Kidney tubule cell (primary cell): ENCODE measurements at places on chromosomes 13 and 19.
A peak's percentile ranks its signal among the peaks of the same experiment; 100 is the strongest.

DNA sequence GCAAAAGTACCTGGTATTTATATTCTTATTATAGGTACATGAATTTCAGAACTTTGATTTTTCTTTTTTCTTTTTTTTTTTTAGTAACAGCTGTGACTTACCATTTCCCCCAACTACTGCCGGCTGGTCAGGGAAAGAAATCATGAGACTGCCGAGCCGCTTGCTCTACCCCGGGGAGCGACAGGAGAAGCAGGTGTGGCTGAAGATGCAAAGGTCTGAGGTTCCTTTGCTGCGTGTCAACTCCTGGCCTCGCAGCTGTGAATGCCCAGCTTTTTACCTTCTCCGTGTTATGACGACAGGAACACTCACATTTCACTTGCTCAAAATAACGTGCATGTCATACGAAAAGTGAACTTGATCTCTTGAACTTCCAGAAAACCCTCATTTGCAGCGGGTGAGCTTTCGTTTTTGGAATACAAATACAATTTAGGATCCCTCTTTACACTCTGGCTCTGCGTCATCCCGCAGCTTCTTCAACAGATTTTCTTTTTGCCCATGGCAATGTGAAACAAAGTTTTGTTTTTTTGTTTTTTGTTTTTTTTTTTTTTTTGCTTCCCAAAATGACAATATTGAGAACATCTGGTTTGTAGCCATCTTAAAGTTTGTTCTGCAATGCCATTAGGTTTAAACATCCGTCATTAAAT, 117.9 kb downstream of the EFNB2 start:
- no peak for DNase-seq

GRCh38 chr13:47480951-47481350, 520.1 kb downstream of the SUCLA2 start:
- DNase-seq = no peak

GRCh38 chr13:50909605-50910484, at the start of gene RNASEH2B:
RNASEH2B (plus strand) TSS chr13:50909791; CDS start chr13:50910077, 286 bp downstream.
- DNase-seq = peak; percentile 77

- peak; percentile 39 for DNase-seq
Measured at GRCh38 chr19:6663236-6664201, 6.4 kb downstream of the TNFSF14 start.

GRCh38 chr19:31232871-31233270, 116.4 kb downstream of the TSHZ3 start:
- no peak for DNase-seq

- no peak for DNase-seq
Measured at GRCh38 chr13:25266706-25267105, 20.6 kb downstream of the MTMR6 start.

DNA sequence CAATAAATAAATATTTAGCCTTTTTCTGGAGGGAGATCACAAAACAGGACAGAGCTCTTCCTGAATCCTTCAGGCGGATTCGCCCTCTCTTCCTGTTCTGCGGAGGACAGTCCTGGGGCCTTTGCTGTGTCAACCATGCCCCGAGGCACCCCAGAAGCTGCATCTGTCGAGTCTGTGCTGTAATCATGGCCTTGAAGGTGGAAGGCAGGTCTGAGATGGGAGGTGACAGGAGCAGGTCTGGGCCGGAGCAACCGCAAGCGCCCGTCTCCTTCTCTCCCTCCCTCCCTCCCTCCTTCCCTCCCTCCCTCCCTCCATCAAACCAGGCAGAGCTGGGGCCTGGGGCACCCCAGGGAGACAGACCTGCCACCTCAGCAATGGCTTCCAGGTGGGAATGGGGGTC, 4.6 kb upstream of the FXYD3 start:
- DNase-seq = no peak

DNA sequence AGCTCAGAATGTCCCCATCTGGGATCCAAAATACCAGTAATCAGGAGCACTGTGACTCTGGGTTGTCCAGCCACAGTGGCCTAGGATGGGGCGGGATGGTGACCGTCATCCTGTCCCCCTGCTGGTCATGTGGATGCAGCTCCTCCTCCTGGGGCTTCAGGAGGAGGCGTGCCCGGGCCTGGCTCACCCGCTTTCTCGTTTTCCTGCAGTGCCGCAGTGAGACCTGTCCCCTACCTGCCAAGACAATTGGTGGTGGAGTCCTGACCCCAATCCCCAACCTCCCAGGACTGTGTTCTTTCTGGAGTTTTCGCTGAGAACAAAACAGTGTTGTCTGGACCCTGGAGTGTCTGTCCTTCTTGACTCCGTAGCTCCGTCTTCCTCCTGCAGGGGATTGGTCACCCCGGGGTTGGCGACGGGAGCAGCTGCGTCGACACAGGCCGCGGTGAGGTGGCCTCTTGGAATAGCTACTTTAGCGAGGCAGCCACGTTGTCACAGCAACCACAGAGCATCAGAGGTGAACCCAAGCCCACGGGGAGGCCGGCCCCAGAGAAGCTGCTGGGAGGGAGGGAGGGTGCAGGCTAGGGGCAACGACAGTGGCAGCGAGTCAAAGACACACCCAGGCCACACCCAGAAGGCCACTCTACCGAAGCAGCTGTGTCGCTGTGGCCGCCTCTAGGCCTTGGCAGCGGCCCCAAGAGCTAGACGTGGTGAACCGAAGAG, 10.2 kb upstream of the EMC10 start:
- DNase-seq = no peak

DNA sequence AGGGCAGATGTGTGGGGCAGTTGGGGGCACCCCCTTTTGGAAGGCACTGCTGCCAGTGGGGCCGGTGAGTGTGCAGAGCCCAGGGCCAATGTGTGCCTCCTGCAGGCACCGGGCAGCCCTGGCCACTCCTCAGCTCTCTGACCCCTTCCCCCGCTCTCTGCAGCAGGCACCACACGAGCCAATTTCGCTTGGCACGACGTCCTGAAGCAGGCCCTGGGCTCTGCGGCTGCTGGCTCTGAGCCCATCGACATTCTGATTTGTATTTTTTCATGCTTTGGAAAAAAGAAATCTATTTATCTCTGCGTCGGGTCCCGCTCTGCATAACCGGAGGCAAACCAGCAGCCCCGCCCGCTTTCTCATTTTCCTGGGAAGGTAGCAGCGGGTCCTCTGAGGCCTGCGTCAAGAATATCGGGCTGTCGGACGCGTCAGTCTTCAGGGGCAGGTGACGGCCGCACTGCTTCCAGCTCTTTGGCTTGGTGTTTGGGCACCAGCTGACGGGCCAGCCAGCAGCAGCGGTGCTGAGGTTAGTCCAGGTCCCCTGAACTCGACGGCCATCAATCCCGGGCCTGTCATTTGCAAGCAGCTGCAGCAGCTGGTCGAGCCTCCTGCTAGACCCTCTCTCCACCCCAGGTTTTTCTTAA, 134.3 kb downstream of the KDM4B start:
- DNase-seq = no peak

DNA sequence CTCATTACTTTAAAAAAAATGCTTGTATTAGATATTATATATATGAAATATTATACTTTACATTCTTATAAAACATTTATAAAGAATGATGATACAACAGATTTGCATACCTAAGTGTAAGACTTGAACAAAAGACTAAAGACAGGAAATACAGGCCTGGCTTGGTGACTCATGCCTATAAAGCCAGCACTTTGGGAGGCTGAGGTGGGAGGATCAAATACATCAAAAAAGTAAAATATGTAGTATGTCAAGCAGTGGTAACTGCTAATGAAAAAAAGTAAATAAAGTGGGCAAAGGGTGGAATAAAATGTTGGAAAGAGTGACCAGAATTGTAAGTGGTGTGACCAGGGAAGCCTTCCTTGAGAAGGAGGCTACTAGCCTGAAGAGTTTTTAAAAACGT, 133.7 kb downstream of the GGACT start:
- DNase-seq = peak; percentile 43

DNA sequence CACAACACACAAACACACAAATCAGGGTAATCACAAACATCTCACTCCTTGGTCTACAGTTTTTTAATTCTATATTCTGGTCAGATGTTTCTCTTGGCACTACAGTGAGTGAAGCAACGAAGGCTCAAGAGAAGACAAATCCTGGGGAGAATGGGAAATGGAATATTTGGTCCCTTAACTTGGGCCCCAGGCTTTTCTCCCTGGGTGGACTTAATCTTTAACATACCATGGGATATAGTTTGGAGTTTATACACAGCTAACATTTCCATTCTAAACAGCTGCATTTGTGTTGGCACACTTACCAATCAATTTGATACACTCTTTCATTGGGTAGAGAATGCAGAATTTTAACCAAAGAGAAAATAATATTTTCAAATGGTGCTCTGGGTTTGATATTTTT, 1132.6 kb upstream of the SLC10A2 start:
- no peak for DNase-seq

DNA sequence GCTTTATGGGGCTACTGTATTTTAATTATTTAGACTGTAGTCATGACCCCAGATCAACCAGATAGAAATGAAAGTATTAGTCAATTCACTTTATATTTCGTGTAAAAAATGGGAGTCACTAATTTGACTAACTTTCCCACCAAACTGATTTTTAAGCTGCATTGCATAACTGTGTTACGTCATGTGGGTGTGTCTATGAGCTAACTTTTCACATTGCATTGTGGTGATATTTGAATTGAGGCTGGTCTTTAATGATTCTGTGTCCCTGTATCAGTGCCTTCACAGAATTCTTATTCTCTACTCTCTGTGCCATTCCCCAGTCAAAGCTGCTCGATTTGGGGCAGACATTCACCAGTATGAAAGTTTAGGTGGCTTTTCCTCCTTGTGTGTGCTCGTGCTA, 172.7 kb upstream of the MAB21L1 start:
- DNase-seq = no peak

DNA sequence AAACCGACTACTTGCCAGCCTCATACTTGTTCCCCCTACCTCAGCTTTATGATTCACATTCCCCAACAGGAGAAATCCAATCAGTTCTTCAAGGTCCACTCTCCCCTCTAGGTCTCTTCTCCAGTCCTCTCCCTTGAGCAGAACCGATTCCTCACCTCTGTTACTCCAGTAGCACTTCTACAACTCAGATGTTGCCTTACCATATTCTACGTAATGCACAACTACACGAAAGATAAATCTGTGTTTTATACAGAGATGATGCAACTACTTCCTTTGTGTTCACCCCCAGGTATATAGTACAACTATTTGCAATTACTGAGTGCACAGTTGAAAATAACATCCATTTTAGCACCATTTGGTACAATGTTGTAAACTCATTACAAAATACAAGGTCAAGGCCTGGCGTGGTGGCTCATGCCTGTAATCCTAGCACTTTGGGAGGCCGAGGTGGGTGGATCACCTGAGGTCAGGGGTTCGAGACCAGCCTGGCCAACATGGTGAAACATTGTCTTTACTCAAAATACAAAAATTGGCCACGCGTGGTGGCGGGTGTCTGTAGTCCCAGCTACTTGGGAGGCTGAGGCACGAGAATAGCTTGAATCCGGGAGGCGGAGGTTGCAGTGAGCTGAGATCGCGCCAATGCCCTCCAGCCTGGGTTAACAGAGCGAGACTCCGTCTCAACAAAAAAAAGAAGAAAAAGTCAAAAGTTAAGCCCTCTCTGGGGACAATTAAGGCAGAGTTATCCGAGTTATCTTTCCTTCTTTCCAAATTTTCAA, 2.8 kb upstream of the WBP4 start:
- DNase-seq = peak; percentile 25

DNA sequence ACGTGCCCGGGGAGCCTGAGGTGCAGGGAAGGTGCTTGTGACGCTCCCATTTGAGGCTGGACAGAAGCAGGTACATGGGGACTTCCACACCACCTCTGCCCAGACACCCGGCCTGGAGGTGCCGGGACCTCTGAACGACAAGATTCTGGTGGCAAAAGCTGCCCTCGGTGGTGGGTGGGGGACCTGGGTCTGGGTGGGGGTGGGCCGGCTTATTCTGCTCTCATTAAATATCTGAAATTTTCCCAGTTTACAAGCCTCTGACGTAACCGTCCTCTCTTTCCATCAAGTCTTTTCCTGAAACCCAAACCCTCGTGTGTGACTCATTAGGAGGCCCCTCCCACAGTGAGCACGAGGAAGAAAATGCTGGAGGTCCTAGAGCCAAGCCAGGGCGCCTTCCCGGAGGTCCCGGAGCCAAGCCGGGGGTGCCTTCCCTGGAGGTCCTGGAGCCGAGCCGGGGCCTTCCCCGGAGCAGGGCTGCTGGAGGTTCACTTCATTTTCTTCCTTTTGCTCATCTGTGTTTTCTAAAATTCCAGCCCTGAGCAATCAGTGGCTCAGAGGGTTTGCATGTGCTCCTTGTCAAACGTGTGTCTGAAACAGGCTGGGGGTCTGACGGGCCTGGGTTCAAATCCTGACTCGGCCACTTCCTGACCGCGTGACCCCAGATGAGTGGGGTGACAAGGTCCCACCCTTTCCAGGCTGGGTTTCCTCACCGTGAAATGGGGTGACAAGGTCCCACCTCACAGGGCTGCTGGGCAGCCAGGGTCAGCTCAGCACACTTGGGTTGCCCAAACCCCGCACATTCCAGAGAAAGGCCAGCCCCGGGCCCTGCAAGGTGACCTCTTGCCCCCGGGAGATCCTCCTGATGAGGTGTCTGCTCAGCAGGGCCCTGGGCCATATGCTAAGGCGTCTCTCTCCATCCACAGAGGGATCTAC, 10.0 kb downstream of the CFD start:
- peak; percentile 62 for DNase-seq

GRCh38 chr13:109468123-109468522, 318.3 kb downstream of the IRS2 start:
- peak; percentile 35 for DNase-seq

- DNase-seq = peak; percentile 89
Measured at GRCh38 chr19:13036366-13036976, 41.2 kb downstream of the NFIX start.

DNA sequence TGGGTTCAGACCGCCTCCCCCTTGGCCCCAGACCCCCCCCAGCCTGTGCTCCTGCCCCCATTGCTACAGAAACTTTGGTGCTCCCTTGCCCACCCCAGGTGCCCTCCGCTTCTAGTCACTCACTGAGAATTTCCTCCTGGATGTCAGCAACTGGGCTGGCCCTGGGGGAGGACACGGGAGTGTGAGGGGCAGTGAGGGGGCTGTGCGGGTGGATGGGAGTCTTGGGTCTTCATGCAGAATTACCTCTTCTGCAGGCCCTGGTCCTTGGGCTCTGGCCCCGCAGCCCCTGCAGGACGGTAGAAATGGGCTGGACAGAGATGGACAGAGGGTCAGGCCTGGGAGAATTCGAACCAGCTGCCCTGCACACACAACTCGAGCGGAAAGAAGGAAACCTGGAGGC, 4.8 kb downstream of the LILRB5 start:
- no peak for DNase-seq

GRCh38 chr13:72457151-72457550, 270.3 kb downstream of the MZT1 start:
- DNase-seq = no peak

DNA sequence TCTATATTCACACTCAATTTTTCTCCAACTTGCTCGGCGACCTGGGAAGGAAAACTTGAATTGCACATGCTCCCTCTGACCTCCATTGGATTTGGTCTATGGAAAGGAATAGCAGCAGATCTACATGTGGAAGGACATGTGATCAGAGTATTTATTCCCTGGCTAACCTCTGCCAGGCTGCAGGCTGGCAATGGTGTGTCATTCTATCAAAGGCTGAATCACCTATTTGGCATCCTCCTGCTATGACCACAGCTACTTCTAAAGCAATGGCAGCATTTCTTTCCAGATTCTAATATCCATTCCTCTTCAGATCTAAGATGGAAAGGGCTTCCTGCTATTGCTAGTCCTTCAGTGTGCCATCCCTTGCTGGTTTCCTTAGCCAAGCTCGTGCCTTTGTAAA, 144.3 kb upstream of the FREM2 start:
- DNase-seq = peak; percentile 86

- DNase-seq = no peak
Measured at GRCh38 chr13:106329941-106330340, 205.5 kb downstream of the EFNB2 start.
